Kidney epithelial cell (primary cell): ENCODE measurements at places on chromosomes 3 and 15.

- no peak for DNase-seq
Observed at GRCh38 chr3:145904138-145904537, 256.8 kb downstream of the PLOD2 start.

GRCh38 chr15:52925130-52925529, 135.0 kb upstream of the ONECUT1 start:
- no peak for DNase-seq

DNA sequence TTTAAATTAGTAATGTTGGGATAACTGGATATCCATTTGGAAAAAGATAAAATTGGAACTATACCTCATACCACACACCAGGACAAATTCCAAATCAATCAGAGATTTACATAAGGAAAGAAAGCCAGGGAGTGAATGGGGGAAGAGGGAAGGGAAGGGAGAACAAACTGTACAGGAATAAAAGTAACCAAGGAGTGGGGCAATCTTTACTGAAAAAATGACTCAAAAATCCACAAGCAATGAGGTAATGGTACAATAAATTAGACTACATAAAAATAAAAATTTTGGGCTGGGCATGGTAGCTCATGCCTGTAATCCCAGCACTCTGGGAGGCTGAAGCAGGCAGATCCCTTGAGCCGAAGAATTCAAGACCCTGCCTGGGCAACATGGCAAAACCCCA, 82.6 kb downstream of the MLH1 start:
- DNase-seq = no peak

- no peak for DNase-seq
Observed at GRCh38 chr15:86855307-86856291, 775.9 kb downstream of the AGBL1 start.

DNA sequence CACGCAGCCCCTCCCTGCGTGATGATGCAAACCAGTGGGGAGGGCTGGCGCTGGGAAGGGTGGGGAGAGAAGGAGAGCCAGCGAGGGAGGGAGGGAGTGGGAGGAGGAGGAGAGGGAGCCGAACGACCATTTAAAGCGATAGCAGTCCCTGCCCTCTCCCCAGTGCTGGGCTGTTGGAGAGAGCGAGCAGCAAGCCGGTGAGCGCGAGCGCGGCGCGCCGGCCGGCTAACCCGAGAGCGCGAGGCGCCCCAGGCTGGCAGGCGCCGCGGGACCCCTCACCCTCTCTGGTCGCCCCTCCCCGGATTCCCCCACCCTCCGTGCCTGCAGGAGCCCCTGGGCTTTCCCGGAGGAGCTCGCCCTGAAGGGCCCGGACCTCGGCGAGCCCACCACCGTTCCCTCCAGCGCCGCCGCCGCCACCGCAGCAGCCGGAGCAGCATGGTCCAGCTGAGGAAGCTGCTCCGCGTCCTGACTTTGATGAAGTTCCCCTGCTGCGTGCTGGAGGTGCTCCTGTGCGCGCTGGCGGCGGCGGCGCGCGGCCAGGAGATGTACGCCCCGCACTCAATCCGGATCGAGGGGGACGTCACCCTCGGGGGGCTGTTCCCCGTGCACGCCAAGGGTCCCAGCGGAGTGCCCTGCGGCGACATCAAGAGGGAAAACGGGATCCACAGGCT, at the start of gene GRM7:
GRM7 (plus strand) TSS at position 162 of the 671 bp plus-strand sequence.
- peak; percentile 14 for DNase-seq

- no peak for DNase-seq
Observed at GRCh38 chr15:32636908-32637567, 4.5 kb upstream of the SCG5 start.
